ENCODE measurements at places on chromosomes 12 and 14.
A peak's percentile ranks its signal among the peaks of the same experiment; 100 is the strongest.

DNA sequence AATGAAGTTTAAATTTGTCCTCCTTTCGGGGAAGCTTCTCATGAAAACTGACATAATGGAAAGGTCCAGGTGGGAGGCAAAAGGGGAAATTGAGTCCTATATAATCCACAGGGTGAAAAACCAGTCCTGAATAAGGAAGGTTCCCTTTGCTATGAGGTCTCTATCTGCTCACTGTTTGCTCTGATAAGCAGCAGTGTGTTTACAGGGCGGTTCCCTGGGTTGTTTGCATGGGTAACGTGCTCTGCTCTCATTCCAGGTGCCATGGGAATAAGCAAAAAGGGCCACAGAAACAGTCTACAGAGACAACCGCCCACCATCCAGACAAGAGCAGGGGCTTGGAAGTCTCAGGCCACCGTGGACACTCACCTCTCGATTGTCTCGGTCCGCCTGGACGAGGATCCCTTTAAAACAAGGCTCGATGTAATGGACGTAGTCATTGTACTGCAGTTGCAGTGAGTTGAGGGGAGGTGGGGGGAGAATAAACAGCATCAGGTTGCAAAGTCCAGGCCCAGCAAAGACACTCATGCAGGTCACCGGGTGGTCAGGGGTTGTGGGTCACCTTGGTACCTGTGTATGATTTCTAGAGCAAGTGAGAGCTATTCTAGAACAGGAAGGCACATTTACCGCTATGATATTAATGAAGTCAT, 32.7 kb downstream of the CACNA2D4 start:
- DNase-seq, result no peak
- no peak overlapping the region for H3K4me3 ChIP-seq
- H3K4me1 ChIP-seq, result no peaks in the 10 kb centered on the region

DNA sequence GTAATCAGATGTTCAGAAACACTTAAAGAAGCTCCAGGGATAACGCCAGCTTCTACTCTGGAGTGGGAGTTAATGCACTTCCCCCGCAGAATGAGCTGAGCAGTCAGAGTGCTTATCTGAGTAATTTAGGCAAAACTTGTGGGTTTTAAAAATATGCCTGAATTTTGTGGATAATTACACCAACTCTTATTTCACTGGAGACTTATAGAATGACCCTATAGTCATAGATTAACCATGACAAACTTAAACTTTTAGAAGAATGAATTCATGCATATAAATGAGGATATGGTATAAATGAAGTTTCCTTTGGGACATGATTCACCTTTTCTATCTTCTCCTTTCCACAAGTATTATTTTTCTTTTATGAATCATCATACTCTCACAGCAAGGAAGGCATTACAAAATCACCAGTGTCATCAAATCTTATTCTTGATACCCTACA, 241.1 kb upstream of the FBXO33 start:
- no peak overlapping the region for H3K4me3 ChIP-seq
- no peaks in the 10 kb centered on the region for H3K4me1 ChIP-seq
- no peaks in the 10 kb centered on the region for H3K27me3 ChIP-seq

DNA sequence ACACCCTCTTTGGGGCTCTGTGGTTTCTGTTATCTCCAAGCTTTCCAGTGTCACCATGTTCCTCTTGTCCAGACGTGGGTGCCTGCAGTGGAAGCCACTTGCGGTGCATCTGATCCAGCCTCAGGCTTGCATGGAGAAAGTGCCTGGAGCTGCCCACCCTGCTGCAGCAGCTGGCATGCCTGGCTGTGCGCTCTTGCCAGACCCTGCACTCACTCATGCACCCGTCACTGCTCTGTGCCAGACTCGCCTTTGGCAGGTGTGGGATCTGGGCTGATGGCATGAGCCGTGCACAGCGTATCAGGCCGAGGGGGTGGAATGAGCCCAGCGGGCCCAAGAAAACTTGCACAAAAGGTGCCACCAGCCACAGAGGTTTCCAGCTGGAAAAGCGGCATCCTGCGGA, 105.1 kb downstream of the MNAT1 start:
- DNase-seq, result no peak
- peaks cover 8% of the 10 kb centered on the region for H3K36me3 ChIP-seq
- H3K4me1 ChIP-seq, result no peaks in the 10 kb centered on the region
- no peak overlapping the region for H3K4me3 ChIP-seq

DNA sequence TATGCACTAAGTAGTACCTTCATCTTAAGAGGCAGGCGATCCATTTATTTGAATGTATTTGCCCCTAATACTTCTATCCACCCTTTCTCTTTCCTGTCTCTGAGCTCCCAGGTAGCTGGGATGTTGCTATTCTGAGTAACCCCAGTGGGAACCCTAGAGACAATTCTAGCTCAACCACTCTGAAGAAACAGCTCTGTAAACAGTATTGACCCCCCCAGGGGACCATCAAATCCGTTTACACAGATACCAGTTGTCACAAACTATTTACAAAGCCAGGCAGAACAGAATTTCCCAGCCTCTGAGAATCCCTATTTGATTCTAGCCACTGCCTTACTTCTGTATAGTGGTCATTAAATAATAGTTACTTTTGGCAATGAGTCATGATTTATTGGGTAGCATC, 64.9 kb downstream of the MIPOL1 start:
- no peaks in the 10 kb centered on the region for H3K4me1 ChIP-seq
- no peaks in the 10 kb centered on the region for H3K36me3 ChIP-seq
- no peak for DNase-seq
- no peaks in the 10 kb centered on the region for H3K27me3 ChIP-seq

DNA sequence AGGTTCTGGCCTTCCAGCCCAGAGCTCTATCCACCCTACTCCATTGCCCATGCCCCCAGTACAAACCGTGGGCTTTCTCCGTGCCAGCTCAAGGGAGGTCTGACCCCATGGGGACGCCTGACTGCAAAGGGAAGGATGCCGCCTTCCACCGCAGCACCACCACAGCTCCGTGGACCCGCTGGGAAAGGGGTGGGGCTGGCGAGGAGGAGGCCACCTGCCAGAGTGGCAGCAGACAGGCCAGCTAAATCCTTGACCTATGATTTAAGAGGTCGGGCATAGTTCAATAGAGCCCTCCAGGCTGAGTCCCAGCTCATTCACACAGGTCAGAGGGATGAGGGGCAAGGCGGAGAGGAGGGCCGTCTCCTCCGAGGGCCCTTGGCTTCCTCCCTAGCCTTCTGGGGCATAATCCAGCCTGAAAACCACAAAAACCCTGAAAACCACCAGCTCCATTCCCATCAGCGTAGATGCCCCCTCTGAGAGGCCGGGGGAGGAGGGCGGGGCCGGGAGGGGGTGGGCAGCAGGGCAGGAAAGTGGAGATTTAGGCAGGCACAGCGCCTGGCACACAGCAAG, 14.9 kb upstream of the FIGNL2 start:
- H3K27ac ChIP-seq, result no peak overlapping the region
- no peak for DNase-seq
- peak overlapping the region; percentile 18 for H3K4me3 ChIP-seq
- no peaks in the 10 kb centered on the region for H3K36me3 ChIP-seq
- H3K4me1 ChIP-seq, result no peaks in the 10 kb centered on the region

DNA sequence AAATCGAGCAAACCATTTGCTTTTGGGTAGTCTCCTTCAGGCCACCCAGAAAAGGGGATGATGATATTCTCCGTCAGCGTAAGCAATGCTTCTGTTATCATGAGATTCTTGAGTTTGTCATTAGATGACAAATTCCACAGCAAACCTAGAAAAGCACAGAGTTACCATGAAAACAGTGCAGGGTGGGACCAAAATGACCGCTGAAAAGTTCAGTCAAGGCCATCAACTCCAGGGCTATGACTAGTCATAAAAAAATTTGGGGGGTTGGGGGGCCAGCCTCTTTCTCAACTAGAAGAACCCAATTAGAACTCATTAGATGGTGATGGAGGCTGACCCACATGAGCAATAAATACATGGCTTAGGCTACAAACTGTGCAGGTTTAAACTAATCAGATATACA, 55.5 kb downstream of the PKP2 start:
- H3K4me1 ChIP-seq, result no peaks in the 10 kb centered on the region
- no peaks in the 10 kb centered on the region for H3K27me3 ChIP-seq
- no peaks in the 10 kb centered on the region for H3K36me3 ChIP-seq
- no peak overlapping the region for H3K27ac ChIP-seq
- no peak overlapping the region for H3K4me3 ChIP-seq

- H3K27me3 ChIP-seq, result no peaks in the 10 kb centered on the region
- peaks cover 7% of the 10 kb centered on the region for H3K4me1 ChIP-seq
These were observed 20.3 kb downstream of the RHOF start for GRCh38 chr12:121773011-121773777.

DNA sequence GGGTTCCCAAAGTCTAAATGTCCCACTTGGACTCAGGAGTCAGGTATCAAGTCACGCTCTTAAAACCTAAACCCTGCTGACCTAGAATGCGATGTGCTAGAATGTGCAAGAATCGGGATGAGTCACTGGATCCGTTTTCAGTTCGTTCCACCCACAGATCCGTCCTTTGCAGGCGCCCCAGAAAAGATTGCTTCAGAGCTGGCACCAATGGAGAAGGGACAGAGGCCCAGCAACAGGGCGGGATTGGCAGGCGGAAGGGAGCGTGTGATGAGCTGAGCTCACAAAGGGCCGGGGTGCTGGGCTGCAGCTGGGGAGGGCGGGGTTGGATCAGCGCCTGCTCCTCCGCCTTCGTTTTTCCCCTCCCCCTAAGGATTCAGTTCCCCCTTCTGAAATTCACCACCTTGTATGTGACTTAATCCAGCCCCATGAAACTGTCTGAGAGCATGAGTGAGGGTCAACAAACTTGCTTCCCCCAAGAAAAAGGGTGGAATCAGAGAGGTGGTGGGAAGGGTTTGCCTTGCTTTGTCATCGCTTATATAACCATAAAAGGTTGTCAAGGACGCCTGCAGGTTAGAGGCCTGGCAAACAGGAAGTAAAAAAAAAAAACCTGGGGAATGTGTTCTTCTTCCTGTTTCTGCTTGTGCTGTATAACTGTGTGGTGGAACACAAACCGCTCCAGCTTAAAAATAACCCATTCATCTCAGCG, 2.8 kb upstream of the UBC start:
- H3K4me3 ChIP-seq, result peak overlapping the region; percentile 99
- peak overlapping the region; percentile 100 for H3K27ac ChIP-seq
- DNase-seq, result peak; percentile 88

DNA sequence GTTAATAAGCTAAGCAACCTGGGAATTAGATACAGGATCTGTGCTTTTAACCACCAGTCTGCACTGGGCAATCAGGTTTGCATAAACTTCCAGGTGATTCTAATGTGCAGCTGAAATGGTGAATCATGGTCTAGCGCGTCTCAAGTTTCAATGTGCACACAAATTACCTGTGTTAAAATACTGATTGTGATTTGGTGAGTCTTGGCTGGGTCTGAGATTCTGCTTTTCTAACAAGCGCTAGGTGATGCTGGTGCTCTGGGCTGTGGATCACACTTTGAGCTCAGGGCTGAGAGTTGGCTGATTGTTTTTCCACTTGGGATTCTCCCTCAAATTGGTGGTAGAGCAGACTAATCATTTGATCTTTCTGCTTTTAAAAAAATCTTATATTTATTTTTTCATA, 124.8 kb downstream of the C12orf75 start:
- H3K36me3 ChIP-seq, result no peaks in the 10 kb centered on the region
- no peak overlapping the region for H3K4me3 ChIP-seq
- no peak overlapping the region for H3K27ac ChIP-seq
- H3K27me3 ChIP-seq, result peaks cover 21% of the 10 kb centered on the region
- no peak for DNase-seq
- H3K4me1 ChIP-seq, result no peaks in the 10 kb centered on the region

GRCh38 chr12:86118161-86118560, 138.0 kb downstream of the MGAT4C start:
- DNase-seq, result no peak
- H3K27me3 ChIP-seq, result no peaks in the 10 kb centered on the region
- no peak overlapping the region for H3K4me3 ChIP-seq

GRCh38 chr12:51335931-51336330, 10.5 kb downstream of the CELA1 start:
- no peak for DNase-seq
- no peaks in the 10 kb centered on the region for H3K27me3 ChIP-seq
- no peak overlapping the region for H3K4me3 ChIP-seq

Measured in effector memory CD8-positive, alpha-beta T cell (primary cell).